ENCODE measurements at places on chromosomes 3 and 15.
A peak's percentile ranks its signal among the peaks of the same experiment; 100 is the strongest.

- DNase-seq, result peak; percentile 93
These were observed 693 bp downstream of the CD200 start for GRCh38 chr3:112333381-112334317.

GRCh38 chr15:70190965-70191364 lies 93.2 kb upstream of the TLE3 start:
- DNase-seq, result no peak

- DNase-seq, result no peak
These were observed 131.0 kb upstream of the CBLB start for GRCh38 chr3:105999856-106000255.

GRCh38 chr15:27491666-27492621 lies 521.0 kb downstream of the GABRG3 start:
- DNase-seq, result peak; percentile 82

DNA sequence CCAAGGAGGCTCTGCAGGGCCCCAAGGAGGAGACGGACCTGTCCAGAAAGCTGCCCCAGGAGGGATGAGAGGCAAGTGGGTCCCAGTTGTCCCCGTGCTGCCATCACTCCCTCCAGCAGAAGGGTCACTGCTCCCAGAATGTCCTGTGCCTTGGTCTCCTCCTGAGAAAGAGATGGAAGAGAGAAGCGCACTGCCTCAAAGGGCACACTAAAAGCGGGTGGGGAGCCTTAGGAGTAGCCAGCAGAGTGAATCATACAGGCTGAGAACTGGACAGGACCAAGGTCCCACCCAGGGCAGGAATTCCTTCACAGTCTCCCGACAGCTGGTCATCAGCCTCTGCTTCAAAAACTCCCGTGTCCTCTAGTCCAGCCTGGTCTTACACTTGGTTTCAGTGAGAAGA lies 4.6 kb downstream of the THPO start:
- no peak for DNase-seq

DNA sequence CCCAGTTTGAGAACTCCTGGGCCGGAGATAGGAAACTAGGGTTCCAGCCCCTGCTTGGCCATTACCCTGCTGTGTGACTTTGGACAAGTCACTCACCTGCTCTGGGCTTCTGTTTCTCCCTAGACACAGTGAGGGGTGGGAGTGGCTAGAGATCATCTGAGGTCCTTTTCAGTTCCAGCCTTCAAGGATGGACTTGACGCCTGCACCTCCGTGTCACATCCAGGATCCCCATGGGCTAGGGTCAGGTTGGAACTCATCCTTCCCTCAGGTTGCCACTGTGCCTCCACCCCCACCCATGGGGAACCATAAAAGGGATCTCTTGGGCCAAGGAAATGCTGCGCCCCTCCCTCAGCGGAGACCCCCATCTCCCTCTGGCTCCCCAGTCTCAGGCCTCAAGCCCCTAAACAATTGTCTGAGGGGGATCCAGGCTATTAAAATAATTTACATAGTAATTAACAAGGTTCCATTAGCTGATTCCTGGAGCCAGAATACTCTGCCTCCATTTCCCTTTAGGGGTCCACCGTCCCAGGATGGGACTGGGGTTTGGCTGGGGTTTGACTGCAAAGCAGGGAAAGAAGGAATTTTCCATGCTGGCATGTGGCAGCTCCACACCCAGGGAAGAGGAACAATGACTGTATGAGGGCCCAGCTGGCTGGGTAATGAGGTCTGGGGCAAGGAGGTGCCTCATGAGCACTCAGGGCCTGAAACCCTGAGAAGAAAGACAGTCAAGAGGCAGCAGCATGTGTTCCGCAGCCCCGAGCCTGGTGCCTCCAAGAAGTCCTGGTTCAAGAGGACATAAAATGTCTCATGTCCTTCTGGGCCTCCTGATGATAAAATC lies 177.7 kb downstream of the SMAD6 start:
- DNase-seq, result no peak

DNA sequence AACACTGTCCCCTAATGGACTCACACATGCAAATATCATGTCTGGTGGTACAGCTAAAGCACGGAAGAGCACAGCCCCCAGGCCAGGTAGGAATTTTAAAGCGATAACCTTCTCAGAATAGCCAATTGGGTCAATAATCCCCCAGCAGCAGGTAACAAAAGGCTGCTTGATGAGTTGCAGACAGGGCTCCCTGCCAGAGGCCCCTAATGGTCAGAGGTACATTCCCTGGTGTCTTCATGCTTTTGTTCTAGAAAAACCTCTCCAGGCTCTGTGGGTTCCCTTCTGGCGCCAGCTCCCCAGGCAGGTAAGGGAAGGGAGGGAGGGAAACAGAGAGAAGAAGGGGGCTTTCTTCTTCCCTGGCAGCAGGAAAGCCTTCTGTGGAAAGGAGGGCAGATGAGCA lies 43.4 kb upstream of the PRTG start:
- no peak for DNase-seq
